ENCODE measurements at places on chromosomes 12 and 14.

GRCh38 chr14:54653712-54654469, 87.0 kb downstream of the SAMD4A start:
- no peak for DNase-seq

DNA sequence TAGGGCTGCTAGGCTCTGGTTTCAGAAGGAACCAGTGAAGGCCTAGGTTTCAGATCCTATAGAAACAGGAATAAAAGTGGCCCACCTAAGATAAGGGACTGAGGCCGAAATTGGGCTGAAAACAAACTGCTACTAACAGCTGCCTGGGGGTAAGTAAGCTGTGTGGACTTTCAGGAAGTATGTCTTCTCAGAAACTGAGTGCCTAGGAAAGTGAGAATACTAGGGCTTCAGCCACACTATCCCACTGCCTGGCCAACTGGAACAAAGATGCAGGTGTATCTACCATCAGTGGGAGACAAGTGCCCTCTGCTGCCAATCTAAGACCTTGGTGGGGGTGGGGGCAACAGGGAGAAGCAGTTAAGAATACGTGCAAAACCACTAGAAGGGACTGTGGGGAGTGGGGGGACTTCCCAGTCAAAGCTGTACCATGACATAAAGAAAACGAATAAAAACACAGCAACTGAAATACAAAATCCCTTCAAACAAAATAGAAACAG, 82.5 kb downstream of the MED13L start:
- peak; percentile 5 for DNase-seq

DNA sequence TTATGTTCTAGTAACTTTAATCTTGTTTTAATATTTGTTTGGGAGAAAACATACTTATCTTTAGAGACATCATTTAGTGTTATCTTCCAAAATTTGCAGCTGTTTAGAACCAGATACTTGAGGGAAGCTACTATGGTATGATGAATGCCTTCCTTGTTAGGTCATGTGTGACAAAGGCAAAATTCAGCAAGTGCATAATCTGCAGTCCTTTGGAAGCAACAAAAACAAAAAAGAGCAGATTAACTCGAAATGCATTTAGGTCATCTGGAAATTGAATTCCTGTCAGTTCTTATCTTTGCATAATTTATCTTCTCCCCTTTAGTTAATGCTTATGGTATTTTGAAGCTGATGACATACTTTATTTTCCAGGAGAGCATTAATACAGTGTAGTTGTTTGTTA, 3.5 kb downstream of the FBXO34 start:
- DNase-seq, result no peak

DNA sequence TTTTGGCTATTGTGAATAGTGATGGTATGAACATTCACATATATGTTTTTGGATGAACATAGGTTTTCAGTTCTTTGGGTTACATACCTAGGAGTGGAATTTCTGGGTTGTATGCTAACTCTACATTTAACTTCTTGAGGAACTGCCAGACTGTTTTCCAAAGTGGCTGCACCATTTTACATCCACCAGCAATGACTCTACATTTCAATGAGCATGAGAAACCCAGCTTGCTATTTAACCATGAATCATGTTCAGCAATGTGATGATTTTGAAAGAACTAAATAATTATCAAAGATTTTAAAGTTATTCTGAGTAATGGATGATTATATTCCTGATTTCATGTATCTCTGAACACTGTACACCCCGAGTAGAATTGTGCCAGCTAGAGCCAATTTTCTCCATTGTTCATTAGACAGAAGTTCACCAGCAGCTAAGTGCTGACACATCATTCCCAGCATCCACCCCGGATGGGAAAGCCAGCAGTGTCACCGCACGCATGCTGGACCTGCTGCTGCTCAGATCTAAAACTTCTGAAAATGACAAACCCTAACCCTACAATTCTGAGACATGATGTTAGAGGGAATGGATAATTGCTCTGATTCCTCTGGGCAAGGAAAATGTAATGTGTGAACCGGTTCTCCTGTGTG, 13.3 kb upstream of the ANAPC5 start:
- no peak for DNase-seq

GRCh38 chr14:95524706-95525512, 8.5 kb upstream of the SYNE3 start:
- DNase-seq, result no peak

DNA sequence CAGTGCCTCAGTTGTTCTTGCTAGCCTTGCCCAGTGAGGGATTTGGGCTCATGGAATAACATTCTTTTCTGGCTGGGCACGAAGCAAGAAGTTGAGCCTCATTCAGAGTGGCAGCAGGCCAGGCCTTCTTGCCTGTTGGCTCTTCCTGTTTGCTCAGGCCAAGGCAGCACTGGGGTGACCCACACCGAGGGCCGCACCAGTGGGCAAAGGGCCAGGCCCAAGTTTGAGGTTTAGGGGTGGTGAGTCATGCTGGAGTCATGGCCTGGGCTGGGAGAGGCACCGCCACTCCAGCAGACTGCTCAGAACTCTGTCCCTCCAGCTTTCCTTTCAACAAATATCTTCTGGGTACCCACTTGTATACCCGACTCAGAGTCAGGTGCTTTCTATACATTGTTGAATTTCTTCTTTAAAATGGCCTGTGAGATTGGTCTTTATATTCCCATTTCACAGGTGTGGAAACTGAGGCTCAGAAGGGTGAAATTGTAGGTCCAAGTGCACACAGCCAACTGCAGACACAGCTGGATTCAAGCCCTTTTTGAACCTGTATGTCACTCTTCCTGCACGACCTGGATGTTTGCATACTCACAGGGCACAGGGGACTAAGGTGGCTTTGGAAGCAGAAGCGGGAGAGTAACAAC, 279.4 kb downstream of the FOXN3 start:
- no peak for DNase-seq

- DNase-seq, result no peak
Measured at GRCh38 chr12:49750027-49750995, 9.0 kb downstream of the TMBIM6 start.

DNA sequence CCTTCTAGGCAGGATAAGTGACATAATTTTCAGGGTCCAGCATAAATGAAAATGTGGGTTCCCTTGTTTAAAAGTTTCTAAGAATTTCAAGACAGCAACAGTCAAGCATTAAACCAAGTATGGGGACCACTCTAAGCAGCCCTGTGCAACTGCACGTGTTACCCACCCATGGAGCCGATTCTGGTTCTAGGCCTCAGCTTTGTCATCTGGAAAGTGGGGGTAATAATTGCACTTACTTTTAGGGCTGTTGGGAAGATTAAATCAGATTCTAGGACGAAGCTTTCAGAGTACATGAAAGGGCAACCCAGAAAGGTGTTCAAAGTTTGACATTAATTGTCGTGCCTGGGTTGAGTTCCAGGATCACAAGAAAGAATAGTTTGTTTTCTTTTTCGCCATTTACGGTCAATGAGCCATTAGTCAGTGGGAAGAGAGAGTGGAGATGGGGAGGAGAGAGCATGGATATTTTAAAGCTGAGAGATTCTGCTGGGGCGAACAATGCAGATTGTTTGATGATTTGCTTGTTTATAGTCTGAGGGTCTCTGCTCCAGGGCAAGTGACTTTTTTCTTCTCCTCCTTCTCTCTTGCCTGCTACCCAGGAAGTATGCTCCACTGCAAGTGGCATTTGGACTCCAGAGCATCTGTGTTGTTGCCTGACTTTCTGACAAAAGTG, 10.7 kb upstream of the PPFIBP1 start:
- no peak for DNase-seq

GRCh38 chr12:129069886-129070285, 216.6 kb downstream of the GLT1D1 start:
- DNase-seq, result no peak

GRCh38 chr12:108856428-108857157, 790 bp downstream of the SSH1 start:
- DNase-seq, result peak; percentile 54

DNA sequence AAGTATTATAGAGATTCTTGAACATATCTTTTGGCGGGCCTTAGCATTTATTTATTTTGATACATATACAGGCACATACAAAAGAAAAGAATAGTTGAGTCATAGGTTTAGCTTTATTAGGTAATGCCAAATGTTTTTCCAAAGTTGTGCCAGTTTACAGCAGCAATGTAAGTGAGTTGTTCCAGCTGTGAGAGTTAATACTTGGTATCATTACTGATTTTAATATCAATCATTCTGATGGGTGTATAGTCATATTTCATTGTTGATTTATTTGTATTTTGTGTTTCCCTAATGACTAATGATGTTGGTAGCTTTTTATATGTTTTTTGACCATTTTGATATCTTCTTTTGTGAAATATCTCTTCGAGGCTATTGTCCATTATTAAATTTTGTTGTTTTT, 122.4 kb downstream of the MIPOL1 start:
- no peak for DNase-seq

DNA sequence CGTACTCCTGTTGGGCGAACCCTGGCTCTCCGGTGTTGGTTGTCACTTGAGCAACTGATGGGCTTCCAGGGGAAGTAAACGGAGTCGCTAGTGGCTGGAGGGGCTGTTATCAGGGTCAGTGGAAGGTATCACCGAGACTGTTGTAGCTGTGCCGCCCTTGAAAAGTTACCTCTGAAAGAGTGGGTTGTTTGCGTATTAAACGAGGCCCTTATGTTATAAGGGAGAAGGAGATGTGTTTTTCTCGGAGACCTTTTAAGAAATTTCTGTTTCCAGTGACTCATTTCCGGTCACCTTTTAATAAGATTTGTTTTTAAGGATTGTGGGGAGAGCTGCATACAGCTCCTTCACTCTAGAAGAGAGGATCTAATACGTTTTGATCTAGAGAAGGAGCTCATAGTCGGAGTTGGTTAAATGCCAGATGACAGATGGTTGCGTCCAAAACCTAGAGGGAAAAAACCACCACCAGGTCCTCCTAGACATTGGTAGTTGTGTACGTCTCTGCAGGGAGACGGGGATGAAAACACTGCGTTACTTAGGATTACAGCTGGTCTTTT, 750 bp upstream of the DBX2 start:
- DNase-seq, result no peak

GRCh38 chr12:117212563-117213190, 22.4 kb upstream of the FBXO21 start:
- DNase-seq, result peak; percentile 52
